Fibroblast of skin of left quadriceps (primary cell): ENCODE measurements at places on chromosomes 2 and 18.

DNA sequence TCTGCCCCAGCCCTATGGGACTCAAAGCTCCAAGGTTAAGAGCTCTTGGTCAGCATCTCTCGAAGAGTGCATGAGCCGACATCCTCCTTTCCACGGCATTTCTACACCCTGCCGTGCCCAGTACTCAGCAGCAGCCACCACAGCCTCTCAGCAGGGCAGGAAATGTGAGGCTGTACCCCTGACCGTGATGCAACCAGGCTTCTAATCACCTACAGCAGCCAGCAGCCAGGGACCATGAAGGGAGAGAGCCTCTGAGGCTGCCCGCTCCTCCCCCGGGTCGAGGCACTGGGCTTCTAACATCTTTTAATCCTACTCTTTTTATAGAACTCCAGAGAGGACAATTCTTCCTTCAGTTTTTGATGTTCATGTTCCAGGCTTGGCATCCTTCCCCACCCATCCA is 6.5 kb downstream of the CYS1 start:
- DNase-seq: no peak

DNA sequence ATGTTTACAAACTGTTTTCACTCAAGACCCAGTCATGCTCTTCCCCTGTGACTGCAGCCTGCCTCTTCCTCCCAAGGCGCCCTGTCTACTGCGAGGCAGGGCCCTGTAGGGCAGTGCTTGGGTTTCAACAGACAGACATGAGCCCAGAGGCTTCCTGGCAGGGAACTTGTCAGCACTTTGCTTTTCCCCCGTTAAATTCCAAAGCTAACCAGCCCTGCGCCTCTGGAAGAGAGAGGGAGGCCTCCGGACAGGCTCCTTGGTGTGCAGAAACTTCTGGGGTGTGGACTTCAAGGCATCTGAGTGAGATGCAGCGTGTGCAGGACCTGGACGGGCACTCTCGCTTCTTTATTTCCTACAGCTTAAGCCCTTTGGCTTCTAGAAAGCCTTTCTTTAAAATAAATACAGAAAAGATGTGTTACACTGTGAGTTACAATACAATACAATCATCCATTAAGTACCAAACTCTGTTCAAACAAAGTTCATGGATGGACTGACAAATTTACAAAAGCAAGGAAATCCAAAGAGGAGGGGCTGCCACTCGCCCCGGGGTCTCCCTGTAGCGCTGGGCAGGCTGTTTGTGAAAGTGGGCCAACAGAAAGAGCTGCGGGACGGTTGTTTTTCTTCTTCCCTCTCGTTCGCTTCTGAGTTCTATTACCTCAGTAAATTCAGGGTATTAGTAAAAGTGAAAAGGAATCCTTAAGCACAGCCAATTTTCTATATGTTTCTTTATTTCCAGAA is 8.8 kb upstream of the ZNF516 start:
- DNase-seq: no peak

DNA sequence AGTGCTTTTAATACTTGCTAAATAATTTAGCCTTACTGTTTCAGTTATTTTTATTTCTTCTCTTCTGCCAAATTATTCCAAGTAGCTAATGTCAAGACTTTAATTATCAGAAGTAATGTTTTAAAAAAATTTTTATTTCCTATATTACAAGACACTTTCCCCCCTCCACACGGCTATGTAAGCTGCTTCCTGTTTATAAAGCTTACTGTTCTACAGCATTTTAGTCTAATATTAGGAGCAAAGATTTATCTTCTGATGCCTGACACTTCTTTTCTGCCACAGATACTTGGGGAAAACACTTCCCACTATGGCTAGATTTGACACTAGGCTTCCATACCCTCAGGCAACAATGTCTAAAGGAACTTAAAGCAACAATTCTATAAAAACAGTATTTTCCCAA is 62.3 kb downstream of the ROCK1 start:
- no peak for DNase-seq

GRCh38 chr18:41864216-41864615 is 90.8 kb upstream of the PIK3C3 start:
- no peak for DNase-seq

GRCh38 chr18:67455890-67456501 is 60.5 kb downstream of the DSEL start:
- DNase-seq: no peak

DNA sequence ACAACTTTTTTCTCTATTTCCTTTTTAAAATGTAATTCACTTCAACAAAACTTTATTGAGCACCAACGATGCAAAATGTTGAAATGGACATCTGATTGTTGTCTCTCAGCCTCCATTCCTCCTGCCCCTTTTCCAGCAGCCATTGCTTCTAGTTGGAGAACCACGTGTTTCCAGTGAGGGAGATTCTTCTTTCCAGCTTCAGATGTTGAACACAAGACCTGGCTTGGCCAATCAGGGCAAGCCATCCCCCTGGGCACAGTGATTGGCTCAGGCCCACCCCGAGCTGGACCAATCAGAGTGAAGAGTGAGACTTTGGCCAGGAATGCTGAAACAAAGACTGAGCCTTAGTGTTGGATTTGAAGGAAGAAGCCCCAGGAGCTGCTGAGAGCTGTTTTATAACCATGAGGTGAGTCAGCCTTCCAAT is 59.0 kb downstream of the E2F6 start:
- peak; percentile 78 for DNase-seq

- DNase-seq: no peak
Measured at GRCh38 chr2:1769703-1770422, 25.5 kb upstream of the PXDN start.

DNA sequence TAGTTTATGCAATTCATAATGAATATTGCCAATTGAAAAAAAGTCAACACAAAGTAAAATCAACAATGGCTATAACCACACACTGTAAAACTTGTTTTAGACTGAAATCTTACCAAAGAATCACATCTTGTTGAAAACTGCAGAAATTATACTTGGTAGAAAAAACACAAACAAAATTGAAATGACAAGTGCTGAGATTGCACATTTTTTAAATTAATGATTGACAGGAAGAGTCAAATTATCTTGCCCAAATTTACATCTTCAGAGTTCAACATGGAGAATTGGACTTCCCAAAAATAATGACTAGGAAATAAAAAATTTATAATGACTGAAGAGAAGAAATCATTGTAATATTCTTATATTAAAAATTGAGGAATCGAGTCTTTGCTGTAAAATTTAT is 84.6 kb upstream of the TTC39C start:
- DNase-seq: no peak

GRCh38 chr18:42480441-42480840 is 525.4 kb downstream of the PIK3C3 start:
- DNase-seq: no peak
